ENCODE measurements at places on chromosomes 16 and 17.

- peak; percentile 32 for DNase-seq
Measured at GRCh38 chr17:80782536-80783427, 208.9 kb upstream of the CHMP6 start.

DNA sequence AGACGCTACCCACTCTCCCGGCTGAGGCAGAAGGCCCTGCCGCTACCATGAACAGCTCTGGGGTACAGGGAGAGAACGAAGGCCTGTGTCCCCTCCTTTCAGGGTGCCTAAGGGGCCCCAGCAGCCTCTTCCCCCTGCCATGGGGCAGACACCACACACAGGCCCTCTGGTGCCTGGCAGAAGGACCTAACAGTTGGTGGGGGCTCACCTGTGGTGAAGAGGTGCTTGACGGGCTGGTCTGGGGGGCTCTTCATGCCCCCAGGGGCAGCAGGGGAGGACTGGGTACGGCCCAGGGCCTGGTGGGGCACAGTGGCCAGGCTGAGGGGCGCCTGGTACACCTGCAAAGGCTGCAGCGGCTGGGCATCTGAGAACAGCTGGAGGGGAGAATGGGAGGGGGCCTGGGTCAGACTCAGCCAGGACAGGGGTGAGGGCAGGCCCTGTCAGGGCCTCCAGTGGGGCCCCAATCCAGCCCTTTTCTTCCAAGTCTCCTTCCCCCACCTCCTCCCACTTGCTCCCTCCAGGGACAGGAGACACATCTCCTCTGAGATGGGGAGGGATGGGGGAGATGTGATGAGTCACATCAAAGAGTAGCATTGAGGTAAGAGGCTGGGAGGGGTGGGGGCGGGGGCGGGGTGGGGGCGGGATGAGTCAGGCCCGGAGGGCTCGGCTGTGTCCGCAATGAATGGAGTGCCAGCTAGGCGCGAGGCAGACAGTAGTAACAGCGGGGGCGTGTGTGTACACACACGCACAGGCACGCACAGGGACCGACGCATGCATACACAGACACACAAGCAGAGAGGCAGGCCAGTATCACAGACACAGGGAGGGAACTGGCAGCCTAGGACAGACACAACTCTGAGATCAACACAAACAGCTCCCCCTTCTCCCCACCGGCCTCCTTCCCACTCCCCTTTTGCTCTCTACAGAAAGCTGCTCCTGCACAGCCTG lies 16.1 kb downstream of the G6PC3 start:
- no peak for DNase-seq

GRCh38 chr17:32297424-32297823 lies 31.8 kb downstream of the RHBDL3 start:
- DNase-seq, result no peak

GRCh38 chr16:85715169-85716021 lies 26.6 kb upstream of the GINS2 start:
- no peak for DNase-seq

DNA sequence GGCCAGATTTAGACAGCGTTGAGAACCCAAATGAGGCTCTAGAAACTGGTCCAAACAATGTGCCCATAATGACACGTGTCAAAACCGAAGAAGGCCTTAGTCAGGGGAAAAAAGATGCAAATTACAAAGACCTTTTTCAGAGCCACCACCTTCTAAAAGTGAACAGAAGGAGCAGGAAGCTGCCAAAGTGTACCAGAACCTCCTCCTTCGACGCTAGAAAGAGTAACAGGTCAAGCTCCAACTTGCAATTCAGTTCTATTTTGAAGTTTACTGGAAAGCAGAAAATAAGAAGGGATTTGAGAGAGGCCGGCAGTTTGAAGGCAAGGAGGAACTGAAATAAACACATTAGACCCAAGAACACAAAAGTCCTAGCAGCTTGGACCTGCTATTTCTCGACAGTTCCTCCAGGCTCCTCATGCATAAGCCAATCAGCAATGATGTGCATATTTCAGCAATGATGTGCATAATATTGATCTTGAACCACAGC lies 61.8 kb downstream of the XYLT1 start:
- DNase-seq, result no peak

DNA sequence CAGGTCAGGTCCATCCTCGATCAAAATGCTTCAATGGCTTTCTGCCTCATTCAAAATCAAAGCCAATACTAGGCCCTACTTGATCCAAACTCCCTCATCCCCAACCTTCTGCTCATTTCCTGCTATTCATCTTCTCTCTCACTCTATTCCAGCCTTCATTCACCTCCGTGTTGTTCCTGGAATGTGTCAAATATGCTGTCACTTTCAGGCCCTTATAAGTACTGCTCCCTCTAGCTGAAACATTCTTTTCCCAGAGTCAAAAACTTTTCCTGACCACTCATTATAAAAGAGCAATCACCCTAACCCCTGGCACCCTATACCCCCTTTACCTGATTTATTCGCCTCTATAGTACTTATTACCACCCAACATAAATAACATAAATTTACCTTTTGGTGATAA lies 303.7 kb upstream of the PMFBP1 start:
- no peak for DNase-seq
